ENCODE measurements at places on chromosomes 3 and 15.

- DNase-seq = no peak
Observed at GRCh38 chr3:119343719-119344118, 49.5 kb downstream of the ARHGAP31 start.

DNA sequence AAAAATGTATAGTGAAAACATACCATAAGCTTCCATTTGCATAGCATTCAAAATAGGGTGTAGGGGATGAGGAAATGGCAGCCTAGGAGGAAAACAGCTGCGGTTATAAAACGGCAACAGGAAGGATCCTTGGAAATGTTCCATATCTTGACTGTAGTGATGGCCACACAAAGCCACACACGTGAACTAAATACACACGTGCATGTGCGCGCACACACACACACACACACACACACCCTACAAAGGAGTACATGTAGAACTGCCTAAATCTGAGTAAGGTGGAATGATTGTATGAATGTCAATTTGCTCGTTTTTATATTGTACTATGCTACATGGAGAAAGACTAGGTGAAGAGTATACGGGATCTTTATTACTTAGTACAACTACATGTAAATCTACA, 3.9 kb upstream of the IREB2 start:
- DNase-seq = no peak

GRCh38 chr3:51395493-51396213, 4.6 kb downstream of the RBM15B start:
- DNase-seq = no peak

DNA sequence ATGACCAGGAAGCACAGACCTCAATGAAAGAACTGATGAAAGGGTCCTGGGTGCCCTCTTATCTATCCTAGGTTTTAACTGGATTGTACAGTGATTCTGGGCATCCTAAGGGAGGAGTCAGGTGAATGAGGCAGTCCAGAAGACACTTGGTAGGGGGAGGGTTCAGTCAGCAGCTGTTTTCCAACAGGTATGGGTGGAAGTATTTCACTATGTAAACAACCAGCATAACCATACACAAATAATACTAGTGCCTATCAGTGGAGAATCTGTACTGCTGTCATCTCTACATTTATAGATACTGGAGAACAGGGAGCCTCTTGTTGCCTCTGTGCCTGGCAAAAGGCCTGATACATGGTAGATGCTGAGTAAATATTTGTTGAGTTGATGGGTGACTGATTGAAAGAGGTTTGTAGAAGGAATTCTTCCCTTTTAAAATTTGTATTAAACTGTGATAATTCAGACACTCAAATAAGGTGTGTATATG, 328.5 kb downstream of the RBMS3 start:
- no peak for DNase-seq

DNA sequence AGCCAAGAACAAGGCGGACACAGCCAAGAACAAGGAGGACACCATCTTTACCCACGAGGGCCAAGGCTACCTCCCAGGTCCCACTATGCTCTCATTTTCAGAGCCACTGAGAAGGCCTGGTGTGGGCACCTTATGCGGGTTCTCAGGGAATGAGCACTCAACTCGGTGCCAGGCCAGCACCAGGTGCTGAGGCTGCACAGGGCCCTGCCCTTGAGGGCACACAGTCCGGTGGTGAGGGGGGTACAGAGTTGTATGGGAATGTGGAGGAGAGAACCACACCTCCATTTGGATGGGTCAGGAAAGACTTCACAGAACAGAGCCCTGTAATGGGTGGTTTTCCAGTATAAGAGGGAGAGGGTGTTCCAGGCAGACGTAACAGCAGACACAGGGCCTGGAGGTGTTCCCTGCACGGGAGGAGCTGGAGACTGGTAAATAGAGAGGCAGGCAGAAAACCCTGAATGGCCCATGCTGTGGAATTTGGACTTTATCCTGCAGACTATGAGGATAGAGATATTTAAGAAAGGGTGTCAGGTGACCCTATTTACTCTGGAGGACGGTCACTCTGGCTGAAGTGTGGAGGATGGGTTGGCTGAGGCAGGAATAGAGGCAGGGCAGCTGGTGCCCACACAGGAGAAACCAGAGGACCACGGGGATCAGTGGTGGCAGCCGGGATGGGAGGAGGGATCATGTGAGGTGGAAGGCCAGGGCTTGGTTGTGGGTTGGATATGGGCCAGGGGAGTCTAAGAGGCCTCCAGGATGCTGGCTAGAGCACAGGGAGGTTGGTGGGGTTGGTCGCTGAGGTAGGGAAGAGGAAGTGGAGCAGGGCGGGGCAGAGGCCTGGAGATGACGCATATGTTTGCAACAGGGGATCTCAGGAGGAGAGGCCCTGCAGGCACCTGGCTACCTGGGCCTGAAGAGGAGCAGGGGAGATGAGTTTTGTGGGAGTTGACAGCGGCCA, 34.6 kb downstream of the CRABP1 start:
- DNase-seq = no peak

GRCh38 chr3:19825193-19825592, 108.8 kb downstream of the EFHB start:
- DNase-seq = no peak

DNA sequence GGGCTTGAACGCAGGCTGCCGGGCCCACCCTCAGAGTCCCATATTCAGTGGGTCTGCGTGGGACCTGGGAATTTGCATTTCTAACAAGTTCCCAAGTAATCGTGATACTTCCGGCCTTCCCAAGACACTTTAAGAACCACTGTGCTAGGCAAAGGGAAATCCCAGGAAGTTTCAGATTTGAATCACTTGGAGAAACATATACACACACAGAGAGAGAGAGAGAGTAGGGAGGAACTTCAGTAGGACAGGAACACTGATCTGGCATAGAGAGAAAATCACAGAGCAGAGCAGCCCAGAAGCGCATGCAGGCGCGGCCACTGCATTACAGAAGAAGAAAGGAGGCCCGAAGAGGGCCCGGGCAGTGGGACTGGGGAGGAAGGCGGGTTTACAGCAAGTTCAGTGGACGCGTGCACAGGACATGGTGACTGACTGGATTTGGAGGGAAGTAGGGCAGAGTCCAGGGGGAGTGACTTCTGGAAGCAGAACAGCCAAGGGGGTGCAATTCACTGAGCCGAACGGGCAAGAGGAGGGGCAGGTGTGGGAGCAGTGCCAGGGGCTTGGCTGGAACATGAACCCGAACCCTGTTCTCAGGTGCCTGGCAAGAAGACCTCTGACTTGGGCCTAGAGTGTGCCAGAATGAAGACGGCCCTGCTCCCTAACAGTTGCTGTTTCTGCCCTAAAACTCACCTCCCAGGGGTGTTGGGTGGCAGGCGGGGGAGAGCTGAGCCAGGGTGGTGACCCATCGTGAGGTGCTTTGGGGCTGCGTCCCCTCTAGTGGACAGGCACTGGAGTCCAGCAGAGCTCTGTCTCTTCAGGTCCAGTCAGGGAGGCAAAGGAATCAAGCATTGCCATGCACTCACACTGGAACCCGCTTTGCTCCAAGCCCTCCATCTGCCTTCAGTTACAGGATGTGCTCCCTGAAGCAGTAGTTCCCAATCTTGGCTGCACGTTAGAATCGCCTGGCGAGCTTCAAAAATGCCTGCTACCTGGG, 101.3 kb upstream of the HES1 start:
- no peak for DNase-seq

DNA sequence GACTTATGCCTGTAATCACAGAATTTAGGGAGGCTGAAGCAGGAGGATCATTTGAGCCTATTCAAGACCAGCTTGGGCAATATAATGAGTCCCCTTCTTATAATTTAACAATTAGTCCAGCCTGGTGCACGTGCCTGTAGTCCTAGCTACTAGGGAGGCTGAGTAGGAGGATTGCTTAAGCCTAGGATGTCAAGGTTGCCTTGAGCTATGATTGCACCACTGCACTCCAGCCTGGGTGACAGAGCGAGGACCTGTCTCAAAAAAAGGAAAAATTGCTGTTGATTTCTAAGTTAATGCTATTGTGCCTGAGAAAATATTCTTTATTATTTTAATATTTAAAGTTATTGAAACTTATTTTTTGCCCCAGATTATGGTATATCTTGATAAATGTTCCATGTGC, 159.0 kb downstream of the NLGN1 start:
- no peak for DNase-seq

- DNase-seq = no peak
Observed at GRCh38 chr15:47266566-47266965, 450.7 kb upstream of the SEMA6D start.

DNA sequence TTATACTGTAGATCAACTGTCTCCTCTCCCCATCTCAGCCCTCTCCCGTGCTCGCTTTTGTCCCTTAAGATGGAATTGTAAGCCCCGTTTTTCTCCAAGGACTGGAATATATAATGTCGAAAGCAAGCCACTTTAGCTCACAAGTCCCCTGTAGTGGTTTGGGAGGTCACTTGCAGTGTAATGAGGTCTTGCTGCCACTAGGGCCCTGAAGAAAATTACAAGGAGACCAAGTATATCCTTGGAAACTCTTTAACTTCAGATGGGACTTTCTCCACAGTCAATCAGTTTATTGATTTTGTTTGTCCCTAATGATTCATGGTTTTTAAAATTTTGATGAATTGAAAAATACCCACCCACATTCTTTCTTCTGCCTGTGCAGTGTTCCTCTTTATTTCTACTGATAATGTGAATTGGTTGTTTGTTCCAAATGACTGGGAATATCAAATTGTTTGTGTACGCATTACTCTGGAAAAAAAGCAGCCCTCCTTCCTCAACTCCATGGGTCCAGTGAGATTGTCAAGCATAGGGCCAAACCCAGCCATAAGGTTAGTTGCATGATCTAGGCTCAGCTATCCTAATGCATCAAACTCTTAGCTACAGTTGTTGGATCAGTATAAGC, 294.8 kb downstream of the MCTP2 start:
- no peak for DNase-seq

GRCh38 chr3:65851827-65852226, 186.9 kb downstream of the MAGI1 start:
- DNase-seq = peak; percentile 29

DNA sequence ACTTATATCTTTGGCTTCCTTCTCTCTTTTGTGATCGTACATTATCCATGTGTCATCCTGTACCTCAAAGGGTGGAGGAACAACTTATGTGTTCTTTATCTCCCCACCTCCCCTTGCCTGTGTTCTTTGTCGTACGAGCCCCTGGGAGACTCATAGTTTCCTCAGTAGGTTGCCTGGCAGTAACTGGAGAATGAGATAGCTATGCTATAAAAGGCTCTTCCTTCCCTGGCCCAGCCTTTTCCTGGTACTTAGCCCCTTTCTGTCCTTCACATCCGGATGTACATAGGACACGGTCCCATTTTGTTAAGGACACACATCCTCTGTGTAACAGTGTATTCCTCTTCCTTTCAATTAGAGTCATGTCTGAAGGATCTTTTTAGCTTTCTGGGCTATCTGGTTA, 32.1 kb downstream of the PLCL2 start:
- no peak for DNase-seq

DNA sequence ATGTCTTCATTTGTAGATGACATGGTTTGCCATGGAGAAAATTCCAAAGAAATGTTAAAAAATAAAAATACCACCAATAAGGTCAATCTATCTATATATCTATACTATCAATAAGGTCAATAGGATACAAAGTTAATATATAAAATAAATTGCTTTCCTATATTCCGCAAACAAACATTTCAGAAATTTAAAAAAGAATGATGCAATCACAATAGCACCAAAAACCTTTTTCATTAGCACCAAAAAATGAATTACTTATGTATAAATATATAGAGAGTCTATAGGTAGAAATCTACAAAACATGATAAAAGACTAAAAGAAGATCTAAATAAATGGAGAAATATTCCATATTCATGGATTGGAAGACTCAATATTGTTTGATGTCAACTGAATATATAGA, 22.8 kb upstream of the GOLGA8A start:
- no peak for DNase-seq

DNA sequence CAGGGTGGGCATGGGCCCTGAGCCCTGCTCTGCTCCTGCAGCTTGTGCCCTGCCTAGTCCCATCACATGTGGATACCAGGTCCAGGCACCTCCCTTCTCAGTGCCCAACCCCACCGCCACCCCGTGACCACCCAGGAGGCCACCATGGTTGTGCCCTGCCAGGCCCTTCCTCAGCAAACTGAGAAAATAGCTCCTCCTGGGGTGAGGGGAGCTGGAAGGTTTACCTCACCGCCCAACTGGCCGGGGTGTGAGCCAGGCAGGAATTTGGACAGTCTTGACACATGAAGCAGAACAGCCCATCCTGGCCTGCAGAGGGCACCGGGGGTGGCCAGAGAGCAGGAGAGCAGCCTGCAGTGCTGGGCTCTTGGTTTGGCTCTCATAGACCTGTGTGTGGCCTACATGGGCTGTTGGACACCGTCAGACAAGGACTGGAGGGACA, 11.4 kb upstream of the C3orf22 start:
- DNase-seq = no peak

GRCh38 chr3:189144645-189145044, 27.1 kb upstream of the TPRG1 start:
- no peak for DNase-seq

DNA sequence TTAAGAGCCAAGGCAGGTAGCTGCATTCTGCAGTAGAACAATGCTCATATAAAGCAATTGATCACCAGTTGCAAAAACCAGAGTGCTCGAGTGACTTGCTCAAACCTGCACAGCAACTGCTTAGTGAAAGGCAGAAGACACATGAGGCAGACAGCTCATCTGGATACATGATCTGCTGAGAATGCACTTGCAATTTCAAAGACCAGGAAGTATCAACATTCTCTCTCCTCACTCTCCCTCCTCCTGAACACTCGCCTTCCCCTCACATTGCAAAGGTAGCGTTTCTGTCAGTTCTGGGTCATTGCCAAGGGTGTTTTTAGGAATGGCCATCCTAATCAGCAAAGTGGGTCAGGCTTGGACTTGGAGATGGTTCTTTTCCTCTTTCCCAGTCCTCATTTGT, 61.0 kb downstream of the BFSP2 start:
- no peak for DNase-seq

- DNase-seq = no peak
Observed at GRCh38 chr3:5390936-5391625, 203.6 kb downstream of the EDEM1 start.

DNA sequence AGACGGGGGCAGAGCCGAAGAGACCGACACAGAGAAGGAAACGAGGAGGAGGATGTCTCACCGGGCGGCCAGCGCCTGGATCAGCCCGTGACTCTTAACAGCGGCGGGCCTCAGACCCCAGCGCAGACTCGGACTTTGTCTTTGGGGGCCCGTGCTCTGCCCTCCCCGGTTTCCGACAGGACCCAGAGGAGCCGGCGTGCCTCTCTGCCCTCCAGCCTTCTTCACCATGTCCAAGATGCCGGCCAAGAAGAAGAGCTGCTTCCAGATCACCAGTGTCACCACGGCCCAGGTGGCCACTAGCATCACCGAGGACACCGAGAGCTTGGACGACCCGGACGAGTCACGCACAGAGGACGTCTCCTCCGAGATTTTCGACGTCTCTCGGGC, 1.0 kb downstream of the TSC22D2 start:
- no peak for DNase-seq

GRCh38 chr3:194447161-194447560, 39.6 kb downstream of the ATP13A3 start:
- DNase-seq = no peak
